ENCODE measurements at places on chromosomes 7 and 10. TPM values are rescaled to one million over a fixed set of nuclear protein-coding genes. Genes with fewer than 3 reads are reported as not detected.
A peak's percentile ranks its signal among the peaks of the same experiment; 100 is the strongest.

Gene STAM
- total RNA-seq = 43.2 TPM

Gene SOSTDC1
- 1.9 TPM for total RNA-seq

Gene ZP3
- total RNA-seq = 1.7 TPM

GRCh38 chr7:121562259-121562658 lies 166.2 kb upstream of the FAM3C start:
- no peak for DNase-seq

- DNase-seq = peak; percentile 27
These were observed 10.4 kb upstream of the SP8 start for GRCh38 chr7:20797042-20797461.

- no peak for DNase-seq
These were observed 263.4 kb downstream of the KCNMA1 start for GRCh38 chr10:77374189-77374656.

Gene AKR1C8
- not detected for total RNA-seq

GRCh38 chr10:65964205-65964604 lies 961.6 kb upstream of the LRRTM3 start:
- DNase-seq = no peak

Gene PTPN20
- total RNA-seq = not detected

DNA sequence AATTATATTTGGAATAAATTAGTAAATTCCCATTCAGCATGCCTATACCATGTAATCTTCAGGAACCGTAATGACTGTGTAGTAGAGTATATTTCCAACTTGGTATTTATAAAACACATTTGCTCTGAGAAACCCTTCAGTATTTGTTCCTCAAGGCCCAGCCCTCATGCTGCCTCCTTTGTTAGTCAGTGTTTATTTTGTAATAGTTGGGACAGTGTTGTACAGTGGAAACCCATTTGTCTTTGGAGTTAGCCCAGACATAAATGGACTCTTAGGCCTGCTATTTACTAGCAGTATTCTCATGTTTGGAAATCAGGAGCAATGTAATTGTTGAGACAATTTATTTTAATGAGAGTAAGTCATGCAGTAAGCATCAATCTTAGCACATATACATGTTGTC lies 686.9 kb downstream of the AUTS2 start:
- DNase-seq = no peak

- no peak for DNase-seq
These were observed 244.8 kb upstream of the MINDY3 start for GRCh38 chr10:16105082-16105481.

- DNase-seq = no peak
These were observed 35.5 kb downstream of the GOT1 start for GRCh38 chr10:99394761-99395386.

DNA sequence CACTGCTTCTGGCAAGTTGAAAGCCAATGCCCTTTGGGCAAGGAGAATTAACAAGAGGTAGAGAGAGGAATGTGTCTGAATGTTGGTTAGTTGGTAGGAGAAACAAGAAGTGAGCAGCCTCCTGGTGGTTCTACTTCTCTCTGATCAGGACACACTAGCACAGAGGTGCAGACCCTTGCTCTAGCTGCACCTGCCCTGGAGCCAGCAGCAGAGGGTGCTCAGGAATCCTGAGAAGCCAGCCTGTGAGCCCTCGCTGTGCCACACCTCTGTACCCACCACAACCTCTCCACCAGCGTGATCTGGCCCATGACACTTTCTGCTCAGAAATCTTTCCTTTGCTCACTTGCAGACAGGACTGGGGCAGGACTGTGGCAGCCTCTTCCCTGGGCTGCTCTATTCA lies 364.7 kb downstream of the RPS24 start:
- no peak for DNase-seq

Gene GFRA1
- total RNA-seq = 14.0 TPM

DNA sequence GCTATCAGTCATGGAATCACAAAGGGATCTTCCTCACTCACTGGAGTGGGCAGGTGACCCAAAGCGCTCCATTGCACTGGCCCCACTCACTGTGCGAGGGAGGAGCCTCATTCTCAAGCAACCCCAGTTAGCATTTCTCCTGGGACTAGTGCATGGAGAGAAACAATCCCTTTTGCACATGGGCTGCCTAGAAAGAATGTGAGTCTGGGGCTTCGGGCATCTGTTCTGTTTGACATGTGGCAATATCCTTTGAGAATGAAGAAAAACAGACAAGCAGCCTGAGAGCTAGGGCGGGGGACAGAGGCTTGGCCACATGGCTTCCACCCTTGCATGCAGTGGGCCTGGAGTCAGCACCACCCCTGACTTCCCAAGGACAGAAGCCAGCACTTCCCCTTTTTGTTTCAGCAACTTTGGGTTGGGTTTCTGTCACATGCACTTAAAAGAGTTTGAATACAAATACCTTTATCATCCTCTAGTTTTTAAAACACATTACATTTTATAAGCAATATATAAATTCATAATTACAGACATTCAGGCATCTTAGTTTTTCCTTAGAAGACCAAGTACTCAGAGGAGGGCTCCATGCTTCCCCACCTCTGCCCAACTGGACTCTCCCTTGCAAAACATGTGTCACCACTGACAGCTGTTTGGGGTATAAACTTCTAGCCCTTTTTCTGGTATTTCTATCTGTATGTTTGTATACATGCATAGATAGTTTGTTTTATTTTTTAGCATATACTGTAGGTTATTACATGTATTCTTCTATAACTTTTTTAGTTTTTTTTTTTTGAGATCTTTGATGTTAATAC lies 73.8 kb downstream of the RBM20 start:
- no peak for DNase-seq

Gene AGAP9
- total RNA-seq = 12.7 TPM

- DNase-seq = no peak
These were observed 128.6 kb upstream of the KCTD7 start for GRCh38 chr7:66500087-66500486.

DNA sequence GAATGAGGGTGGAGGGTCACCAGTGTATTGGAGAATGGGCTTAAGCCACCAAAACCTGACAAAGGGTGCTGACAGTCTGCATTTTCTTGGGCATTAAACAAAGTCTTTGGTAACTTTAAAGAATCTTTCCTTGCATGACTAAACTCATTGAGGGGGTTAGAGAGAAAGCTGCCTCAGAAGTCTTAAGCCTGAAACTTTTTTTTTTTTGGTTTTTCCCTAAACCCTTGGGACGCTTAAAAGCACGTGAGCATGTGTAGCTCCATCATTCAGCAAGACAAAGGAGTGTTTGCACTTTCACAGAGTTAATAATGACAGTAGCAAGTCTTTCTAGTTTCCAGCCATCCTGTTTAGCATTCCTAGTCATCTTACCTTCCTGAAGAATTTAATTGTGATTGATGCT lies 110.7 kb downstream of the LRMDA start:
- DNase-seq = peak; percentile 89

DNA sequence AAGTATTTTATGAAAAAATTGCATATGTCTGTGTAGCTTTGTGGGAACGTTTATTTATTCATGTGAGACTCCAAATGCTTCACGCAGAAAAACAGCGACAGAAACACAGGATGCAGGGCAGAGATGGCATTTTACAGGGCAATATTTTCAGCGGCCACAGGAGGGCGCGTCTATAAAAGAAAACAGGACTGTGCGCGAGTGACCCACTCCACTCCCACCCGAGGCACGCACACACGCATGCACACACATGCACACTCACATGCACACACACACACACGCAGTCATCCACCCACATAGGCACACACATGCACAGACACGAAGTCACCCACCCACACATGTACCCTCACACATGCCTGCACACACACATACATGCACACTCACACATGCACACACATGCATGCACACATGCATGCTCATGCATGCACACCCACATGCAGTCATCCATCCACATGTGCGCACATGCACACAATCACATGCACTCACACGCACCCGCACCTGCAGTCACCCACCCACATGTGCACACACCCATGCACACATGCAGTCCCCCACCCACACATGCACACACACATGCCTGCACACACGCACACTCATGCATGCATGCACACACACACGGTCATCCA lies 96.3 kb downstream of the DNAJB6 start:
- DNase-seq = peak; percentile 62

Gene CAPZA2
- total RNA-seq = 210 TPM

- no peak for DNase-seq
These were observed 5.9 kb downstream of the KCNIP2 start for GRCh38 chr10:101837748-101838147.

Gene MMS19
- 216 TPM for total RNA-seq

GRCh38 chr10:104923501-104923900 lies 282.4 kb downstream of the SORCS3 start:
- DNase-seq = no peak

- DNase-seq = peak; percentile 69
These were observed 1.4 kb downstream of the EPHB4 start for GRCh38 chr7:100825751-100826513.

Gene DNAJC2
- total RNA-seq = 27.2 TPM

Measured in neural progenitor cell (in vitro differentiated cells).